Stimulated activated CD8-positive, alpha-beta memory T cell treated with anti-CD3 and anti-CD28 coated beads, Interleukin-7, amount 100 ng/mL, for 1 hour (primary cell): ENCODE measurements at places on chromosomes 7 and 10.
A peak's percentile ranks its signal among the peaks of the same experiment; 100 is the strongest.

- DNase-seq = no peak
These were observed 3.3 kb downstream of the ZAN start for GRCh38 chr7:100736671-100737070.

DNA sequence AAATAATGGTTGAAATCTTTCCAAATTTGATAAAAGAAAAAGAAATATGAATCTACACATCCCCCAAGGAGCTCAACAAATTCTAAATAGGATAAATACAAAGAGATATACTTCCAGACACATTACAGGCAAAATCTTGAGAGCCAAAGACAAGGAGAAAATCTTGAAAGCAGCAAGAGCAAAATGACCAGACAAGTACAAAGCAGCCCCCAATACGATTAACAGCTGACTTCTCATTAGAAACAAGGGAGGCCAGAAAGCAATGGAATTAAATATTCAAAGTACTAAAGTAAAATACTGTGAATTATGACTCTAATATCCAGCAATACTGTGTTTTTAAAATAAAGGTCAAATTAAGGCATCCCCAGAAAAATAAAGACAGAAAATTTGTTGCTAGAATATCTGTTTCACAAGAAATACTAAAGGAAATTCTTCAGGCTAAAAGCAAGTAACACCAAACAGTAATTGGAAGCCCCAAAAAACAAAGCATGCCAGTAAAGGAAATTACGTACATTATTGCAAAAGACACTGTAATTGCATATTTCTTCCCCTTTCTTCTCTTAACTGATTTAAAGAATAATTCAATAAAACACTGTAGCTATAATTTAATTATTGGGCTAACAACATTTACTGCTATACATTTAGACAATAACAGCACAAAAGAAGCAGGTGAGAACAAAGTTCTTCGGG is 36.4 kb downstream of the ZNF438 start:
- no peak for DNase-seq

DNA sequence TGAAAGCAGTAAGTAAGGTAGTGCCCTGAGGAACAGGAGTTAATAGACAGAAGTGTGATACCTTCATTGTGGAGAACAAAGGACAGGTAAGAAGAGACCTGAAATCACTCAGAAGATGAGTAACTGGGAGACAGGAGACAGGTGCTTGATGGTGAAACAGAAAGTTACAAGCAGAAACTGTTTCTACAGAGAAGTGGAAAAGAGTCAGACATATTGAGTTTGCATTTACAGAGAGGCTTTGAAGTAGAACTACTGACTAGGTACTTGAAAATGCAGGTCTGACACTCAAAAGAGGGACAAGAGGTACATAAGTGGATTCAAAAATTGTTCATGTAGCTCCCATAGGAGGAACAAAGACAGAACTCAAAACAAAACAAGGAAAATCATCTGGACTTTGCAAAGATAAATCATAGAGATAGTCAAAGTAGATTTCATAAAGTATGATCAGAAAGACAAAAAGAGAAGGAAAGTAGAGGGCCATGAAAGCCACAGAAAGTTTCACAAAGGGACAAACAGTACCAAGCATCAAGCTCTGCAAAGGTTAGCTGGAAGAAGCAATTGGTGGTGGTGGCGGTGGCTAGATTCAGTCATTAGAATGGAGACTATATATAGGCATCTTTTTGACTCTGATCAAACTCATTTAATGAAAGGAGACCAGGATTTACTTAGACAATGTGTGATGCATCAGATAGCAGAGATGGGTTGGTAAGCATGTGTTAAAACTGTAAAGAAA is 198.4 kb downstream of the PCLO start:
- DNase-seq = no peak

GRCh38 chr7:25218191-25218590 is 10.1 kb downstream of the NPVF start:
- no peak for DNase-seq

GRCh38 chr10:76333796-76334195 is 902.4 kb downstream of the LRMDA start:
- no peak for DNase-seq

DNA sequence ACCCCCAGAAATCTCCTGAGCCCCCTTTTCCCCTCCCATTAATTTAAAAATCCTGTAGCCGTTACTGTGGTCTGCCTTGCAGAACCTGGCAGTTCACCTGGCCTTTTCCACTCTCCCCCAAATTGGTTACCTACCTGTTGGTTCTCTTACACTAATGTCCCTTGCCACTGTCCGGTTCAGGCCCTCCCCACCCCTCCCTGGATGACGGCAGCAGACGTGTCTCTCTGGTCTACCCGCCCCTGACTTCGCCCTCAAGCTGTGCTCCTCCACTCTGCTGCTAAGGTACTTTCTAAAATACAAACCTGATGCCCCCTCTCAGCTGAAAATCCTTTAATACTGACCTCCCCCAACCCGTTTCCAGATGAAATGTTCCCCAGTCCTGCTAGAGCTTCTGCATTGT is 15.6 kb upstream of the SH3PXD2A start:
- no peak for DNase-seq

- no peak for DNase-seq
These were observed 64.1 kb downstream of the CFAP58 start for GRCh38 chr10:104417637-104418292.

DNA sequence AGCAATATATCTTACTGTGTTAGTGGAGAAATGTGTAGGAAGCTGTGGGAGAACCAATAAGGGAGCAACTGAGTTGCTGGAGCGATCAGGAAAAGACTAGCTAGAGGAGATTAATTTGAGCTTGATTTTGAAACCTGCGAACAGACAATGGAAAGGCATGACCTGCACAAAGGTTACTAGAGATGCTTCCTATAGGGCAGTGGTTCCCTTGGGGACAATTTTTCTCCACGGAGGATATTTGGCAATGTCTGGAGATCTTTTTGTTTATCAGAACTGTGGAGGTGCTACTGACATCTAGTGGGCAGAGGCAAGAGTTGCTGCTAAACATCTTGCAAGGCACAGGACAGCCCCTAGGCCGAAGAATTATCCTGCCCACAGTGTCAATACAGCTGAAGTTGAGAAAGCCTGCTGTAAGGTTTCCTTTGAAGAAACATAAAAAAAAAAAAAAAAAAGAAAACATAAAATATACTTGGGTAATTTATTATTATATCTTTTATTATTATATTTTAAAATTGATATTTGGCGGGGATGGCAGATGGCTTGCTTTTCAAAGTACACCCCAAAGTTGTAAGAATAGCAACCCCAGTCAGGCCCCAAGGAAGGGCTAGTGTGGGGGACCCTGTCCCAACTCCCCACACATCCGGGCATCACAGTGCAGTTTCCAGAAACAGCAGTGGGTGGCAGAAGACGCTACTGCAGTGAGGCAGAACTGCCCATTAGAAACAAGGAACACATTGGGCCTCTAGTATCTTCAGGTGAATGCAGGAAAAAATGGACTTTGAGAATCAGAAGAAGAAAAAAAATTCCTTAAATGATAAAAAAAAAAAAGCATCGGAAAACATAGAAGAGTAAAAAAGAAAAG is 481.6 kb downstream of the SH2D4B start:
- no peak for DNase-seq

DNA sequence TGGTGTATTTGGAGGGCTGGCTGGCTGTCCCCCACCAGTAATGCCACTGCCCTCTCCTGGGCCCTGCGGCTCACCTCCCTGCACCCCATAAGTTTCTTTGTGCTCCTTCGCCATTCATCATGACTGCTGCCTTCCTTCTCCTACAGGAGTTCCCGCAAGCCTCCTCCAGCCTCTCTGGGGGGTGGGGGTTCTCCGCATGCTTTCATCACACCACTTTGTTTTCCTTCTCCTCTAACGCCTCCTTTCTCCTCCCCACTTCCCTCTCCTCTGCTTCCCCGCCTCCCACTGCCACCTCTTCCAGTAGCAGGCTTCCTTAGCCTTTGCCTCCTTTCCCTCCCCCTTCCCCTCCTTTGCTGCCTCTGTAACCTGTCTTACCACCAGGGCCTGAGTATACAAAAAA is 58.1 kb downstream of the PAX2 start:
- DNase-seq = no peak

DNA sequence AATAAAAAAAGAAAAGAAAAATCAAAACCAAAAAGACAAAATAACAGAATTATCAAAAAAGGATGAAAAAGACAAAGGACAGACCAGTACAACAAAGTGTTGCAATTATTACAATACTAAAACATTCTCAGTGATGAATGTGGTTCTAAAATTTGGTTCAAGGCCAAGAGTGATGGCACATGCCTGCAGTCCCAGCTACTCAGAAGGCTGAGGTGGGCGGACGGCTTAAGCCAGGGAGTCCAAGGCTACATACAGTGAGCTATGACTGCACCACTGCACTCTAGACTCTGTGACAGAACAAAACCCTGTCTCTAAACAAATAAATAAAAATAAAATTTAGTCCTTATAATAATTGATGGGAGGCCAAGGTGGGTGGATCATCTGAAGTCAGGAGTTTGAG is 14.5 kb downstream of the BAZ1B start:
- DNase-seq = no peak

GRCh38 chr10:1923586-1923985 is 186.3 kb upstream of the ADARB2 start:
- no peak for DNase-seq

- no peak for DNase-seq
These were observed 42.5 kb downstream of the DPCD start for GRCh38 chr10:101630633-101630920.

DNA sequence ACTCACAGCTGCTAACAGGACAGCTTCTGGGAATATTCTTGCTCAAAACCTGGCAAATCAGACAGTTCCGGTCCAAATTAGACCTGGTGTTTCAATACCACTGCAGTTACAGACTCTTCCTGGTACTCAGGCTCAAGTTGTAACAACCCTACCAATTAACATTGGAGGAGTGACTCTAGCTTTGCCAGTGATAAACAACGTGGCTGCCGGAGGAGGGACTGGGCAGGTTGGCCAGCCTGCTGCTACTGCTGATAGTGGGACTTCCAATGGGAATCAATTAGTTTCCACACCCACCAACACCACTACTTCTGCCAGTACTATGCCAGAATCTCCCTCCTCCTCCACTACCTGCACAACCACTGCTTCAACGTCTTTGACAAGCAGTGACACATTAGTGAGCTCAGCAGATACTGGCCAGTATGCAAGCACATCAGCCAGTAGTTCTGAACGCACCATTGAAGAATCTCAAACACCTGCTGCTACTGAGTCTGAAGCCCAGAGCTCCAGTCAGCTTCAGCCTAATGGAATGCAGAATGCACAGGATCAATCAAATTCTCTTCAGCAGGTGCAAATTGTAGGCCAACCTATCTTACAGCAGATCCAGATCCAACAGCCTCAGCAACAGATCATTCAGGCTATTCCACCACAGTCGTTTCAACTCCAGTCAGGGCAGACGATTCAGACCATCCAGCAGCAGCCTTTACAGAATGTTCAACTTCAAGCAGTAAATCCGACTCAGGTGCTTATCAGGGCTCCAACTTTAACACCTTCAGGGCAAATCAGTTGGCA is 2.1 kb downstream of the SP4 start:
- no peak for DNase-seq

DNA sequence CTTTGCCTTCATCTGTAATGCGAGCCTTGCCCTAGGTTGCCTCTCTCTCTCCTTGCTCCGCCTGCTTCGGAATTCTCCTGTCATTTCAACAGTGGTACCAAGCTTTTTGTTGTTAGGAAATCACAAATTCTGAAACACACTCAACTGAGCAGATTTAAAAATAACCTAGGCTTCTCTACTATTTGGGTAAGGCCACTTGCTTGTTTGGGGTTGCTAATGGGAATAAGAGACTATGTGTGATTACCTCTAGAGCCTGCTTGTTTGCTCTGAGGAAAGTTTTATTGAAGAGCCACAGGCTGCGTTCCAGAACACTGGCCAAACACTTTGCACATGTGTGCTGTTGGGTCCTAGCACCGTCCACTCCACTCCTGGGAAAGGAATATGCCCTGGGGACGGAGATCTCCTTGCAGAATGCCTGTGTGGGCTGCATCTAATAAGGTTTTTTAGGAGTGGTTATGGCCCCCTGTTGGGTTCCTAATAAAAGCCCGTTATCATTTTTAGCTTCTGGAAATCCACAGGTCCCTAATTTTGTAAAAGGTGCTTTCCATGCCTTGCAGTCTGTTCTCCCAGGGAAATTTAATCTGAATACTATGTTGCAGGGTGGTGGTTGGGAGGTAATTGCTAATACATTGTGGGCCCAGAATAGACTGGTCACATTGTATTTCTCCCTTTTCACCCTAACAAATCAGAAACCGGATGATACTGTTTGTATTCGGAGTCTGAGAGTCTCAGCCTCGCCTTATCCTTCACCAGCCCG is 68.7 kb upstream of the KLF6 start:
- no peak for DNase-seq

- no peak for DNase-seq
These were observed 118.2 kb downstream of the VIPR2 start for GRCh38 chr7:159026271-159027055.

- no peak for DNase-seq
These were observed 3.8 kb upstream of the PDCD4 start for GRCh38 chr10:110867807-110868465.

DNA sequence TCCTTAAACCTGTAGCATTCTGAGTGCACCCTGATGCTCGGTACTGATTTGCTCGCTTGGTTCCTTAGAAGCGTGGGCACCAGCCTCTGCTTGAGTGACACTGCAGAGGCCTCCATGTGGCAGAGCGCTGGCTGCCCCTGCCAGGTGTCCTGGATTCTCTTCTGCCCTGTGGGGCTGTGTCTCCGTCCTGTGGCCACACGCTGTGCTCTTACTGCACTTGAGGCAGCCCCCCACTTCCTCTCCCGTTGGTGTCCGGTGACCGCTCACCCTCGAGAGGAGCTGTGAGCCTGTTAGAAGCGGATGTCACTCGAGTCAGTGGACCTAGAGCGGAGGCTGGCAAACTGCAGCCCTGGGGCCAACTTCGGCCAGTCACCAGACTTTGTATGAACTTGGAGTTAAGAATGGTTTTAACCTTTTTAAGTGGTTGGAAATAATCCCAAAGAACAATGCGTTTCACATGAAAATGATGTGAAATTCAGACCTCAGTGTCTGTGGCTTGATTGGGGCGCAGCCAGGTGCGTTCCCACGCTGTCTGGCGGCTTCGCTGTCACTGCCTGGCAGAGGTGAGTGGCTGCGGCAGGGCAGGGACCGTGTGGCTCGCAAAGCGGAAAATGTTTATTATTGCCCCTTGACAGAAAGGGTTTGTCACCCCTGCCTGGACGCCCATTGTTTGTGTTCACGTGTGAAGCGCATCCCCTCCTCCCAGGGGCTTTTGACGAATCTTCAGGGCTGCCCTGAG is 114.6 kb downstream of the CYTH3 start:
- DNase-seq = no peak

DNA sequence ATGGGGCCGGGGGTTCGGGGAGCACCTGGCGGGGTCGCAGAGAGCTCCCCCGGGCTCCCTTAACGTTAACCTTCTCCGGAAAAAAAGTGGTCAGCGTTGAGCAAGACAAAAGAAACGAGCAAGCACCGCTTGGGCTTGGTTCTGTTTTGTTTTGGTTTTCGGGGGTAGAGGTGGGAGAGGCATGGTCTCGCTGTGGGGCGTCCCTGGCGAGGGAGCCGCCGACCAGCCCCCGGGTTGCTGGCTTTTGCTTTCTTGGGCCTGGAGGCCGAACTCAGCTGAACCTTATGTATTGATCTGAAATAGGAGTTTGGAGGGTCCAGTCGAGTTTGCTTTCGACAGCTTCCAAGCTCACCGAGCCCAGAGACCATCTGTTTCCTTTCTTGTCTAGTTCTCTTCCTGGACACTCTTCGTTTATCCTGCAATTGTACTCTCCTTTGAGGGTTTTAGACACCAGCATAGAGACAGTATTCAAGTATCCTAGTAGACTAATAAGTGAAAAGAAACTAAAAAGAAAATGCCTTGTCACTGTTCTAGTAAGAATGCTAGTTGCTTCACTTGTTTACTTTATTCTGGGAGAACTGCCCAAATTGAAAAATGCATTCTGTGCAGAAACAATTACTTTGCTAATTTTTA is 980 bp downstream of the FHIP2A start:
- peak; percentile 1 for DNase-seq
